GM12865 (cell line): ENCODE measurements at places on chromosomes 6 and 20.
A peak's percentile ranks its signal among the peaks of the same experiment; 100 is the strongest.

DNA sequence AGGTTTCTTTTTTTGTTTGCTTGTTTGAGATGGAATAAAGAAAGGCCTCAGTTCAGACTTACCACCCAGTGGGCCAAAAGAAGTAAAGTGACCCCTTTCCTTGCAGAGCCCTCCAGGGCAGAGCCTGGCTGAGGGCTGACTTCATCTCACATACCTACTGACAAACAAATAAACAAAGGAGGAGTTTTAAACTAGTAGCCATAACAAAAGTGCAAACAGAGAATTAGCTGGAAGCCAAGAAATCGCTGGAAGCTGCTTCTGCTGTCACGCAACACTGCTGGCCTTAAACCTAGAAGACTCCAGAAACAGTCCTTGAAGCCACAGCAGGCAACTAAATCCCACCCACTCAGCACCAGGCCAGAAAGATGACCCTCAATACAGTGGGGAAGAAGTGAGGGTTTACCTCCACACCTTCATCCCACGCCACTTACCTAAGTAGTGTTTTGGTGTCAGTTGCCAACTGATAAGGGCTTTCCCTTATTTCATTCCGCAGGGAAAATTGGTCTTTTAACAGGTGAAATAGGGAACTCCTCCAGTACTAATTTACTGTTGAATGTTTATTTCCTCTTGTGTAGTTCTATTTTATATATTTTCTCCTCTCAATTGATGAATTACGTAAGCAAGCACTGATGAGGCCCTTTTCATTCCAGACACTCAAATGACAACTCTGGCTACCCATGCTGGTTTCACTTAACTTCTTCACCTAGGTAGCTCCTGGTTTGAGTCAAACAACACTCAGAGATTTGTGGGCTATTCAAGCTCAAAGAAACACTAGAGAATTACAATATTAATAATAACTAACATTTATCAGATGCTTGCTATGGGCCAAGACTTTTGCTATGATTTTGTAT lies 46.2 kb downstream of the EDN1 start:
- DNase-seq: peak; percentile 73

- peak; percentile 16 for DNase-seq
These were observed 468.9 kb downstream of the PKHD1 start for GRCh38 chr6:51618563-51618962.

- no peak for DNase-seq
These were observed 123.9 kb downstream of the MAFB start for GRCh38 chr20:40565001-40565681.

DNA sequence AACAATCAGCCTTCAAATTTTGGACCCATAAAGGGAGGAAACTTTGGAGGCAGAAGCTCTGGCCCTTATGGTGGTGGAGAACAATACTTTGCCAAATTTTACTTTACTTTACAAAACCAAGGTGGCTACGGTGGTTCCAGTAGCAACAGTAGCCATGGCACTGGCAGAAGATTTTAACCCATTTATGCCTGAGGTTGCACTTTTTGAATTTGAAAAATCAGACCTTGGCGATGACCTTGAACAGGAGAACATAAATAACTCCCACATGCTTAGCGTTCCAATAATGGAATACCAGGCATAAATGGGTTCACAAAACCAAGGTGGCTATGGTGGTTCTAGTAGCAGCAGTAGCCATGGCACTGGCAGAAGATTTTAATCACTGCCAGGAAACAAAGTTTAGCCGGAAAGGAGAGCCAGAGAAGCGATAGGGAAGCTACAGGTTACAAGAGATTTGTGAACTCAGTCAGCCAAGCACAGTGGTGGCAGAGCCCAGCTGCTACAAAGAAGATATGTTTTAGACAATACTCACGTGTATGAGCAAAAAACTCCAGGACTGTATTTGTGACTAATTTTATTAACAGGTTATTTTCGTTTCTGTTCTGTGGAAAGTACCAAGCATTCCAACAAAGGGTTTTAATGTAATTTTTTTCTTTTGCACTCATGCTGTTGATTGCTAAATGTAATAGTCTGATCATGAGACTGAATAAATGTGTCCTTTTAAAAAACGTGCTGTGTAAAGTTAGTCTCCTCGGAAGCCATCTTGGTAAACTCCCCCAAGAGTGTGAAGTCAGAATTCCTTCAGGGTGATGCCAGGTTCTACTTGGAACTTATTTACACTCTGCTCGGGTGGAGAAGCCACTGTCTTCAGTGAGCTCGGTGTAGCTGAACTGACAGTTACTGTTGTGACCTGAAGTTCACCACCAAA lies 6.7 kb downstream of the SFT2D1 start:
- DNase-seq: peak; percentile 84

GRCh38 chr6:24205020-24205492 lies 79.0 kb downstream of the NRSN1 start:
- peak; percentile 44 for DNase-seq

DNA sequence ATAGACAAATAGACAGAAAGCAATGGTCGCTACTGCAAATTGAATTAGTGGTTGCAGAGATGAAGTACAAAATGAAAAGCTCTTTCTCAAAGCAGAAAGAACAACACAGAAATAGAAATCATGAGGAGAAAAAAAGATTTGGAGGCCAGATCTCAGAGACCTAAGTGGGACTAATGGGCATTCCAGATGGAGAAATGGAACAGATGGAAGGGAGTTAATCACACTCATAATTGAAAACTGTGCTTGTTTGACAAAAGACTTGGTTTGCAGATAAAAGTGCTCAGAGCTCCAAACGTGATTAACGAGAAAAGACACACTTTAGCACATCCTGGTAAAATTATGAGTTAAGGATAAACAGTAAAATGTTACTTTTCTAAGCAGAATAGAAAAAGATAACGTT lies 58.1 kb upstream of the SNRPB2 start:
- no peak for DNase-seq

DNA sequence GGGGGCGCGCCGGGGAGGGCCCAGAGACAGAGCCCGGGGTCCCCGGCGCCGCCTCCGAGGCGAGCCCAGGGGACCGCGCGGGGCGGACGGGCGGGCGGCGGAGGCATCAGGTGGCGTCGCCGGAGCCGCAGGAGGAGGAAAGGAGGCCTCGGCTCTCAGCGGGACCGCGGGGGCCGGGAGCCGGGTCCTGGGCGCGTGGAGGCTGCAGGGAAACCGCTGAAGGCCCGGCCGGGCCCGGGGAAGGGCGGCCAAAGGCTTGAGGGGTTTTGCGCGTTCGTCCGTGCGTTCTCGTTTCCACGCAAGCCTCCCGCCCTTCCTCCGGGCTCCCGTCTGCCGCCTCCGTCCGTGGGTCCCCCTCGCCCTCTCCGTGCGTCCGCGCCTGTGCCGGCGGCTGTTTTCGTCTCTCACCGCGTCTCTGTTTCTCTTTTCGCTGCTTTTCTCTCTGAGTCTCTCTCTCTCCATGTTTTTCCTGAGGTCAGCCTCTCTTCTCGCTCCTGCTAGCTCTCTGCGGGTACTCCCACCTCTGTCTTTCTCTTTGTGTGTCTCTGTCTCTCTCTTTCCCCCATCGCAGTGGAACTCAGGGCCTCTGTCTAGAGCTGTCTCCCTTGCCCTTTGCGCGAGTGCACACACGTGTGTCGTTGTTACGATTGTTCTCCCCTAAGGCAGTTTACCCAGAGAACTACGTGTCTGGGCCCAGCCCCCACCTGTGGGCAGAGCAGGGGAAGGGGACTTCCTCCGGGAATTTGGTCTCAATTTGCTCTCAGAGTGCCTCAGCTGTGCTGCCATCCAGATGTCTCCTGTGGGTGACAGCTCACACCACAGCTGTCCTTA lies 2.1 kb downstream of the IRF4 start:
- DNase-seq: peak; percentile 58

DNA sequence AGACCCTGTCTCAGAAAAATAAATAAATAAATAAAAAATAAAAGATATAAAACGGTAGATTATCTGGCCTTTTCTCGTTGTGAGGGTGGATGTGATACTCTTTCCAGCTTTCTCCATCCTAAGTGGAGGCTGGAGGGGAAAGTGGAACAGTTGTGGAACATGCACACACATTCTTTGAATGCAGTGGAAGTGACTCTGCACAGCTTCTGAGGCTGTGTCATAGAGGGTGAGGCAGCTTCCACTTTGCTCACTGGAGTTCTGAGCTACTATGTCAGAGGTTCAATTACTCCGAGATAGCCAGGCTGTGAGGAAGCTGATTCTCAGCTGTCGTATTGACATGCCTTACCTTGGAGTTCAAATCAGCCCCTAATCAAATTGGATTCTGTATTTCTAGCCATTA lies 82.2 kb downstream of the CHMP4B start:
- no peak for DNase-seq

DNA sequence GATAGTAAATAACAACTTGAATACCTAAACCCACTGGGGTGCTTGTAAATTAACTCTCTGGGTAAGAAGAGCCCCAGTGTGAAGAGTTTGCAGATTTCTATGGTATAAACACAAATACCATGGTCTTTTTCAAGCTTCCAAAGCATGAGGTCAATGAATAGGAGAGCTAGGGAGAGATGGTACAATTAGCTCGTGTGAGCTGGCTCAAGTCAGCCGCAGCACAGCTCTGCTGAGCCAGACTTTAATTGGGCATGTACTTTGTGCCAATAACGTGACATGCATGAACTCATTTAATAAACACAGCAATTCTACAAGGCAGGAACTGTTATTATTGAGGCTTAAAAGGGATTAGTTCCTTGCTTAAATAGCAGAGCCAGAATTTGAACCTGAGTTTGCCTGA lies 684.2 kb downstream of the KIF16B start:
- DNase-seq: no peak

DNA sequence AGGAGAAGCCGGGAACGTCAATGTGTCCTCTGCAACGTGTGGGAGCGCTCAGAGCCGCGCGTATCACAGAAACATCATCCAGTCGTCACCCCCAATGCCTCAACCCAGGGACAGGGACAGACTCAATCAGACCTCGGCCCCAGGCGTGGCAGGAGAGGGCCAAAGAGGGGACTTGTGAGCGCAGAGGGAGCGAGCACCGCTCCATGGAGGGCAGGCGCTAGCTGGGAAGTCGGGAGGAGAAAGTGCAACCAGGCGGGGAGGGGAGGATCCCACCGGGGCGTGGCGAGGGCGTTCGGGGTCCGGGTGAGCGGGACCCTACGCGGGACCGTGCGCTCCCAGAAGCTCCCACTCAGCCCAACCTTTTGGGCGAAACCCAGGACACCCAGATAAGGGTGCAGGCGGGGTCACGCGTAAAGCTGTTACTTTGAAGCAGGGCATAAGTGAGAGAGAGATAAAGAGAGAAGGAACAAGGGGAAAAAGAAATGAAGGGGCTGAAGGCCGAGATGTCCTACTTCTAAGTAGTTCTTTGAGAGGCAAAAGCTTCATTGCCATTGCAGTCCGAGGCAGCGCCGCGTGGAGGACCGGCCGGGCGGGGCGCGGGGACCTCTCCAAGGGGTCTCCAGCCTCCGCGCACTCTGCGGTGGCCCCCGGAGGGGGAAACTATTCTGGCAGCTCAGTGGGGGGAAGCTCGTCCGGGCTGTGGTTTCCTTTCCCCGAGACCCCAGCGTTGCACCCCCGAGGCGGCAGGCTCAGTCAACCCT lies 862 bp upstream of the SOBP start:
- peak; percentile 9 for DNase-seq

- DNase-seq: peak; percentile 94
These were observed at the start of gene TNF for GRCh38 chr6:31575335-31575901. TNF (plus strand) TSS chr6:31575565; CDS start chr6:31575742, 177 bp downstream.

GRCh38 chr20:42701948-42702347 lies 487.8 kb downstream of the PTPRT start:
- DNase-seq: no peak

- no peak for DNase-seq
These were observed 70.2 kb upstream of the PRND start for GRCh38 chr20:4651536-4651935.

DNA sequence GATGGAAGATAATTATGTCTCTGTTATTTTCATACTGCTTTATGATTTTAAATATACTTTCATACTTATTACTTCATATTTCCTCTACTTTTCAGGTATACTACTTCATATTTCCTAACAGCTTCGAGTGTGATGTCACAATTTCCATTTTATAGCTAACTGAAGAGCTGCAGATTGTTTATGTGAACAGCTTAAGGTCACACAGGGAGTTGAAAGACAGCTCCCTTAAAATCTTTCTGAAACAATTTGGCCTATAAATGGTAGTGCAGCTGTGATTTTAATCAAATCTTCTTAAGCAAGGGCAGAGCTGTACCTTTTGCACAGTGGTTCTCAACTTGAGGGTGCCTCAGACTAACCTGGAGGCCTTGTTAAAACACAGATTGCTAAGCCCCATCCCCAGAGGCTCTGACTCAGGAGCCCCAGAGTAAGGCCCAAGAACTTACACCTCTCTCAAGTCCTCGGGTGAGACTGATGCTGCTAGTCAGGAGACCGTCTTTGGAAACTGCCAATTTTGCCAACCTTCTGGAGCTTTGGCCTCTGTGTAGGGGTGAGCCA lies 347.0 kb upstream of the HSF2 start:
- no peak for DNase-seq

- DNase-seq: no peak
These were observed 159.8 kb downstream of the CLIC5 start for GRCh38 chr6:45855642-45856394.

GRCh38 chr6:144447472-144447871 lies 162.3 kb downstream of the UTRN start:
- DNase-seq: no peak

- DNase-seq: peak; percentile 14
These were observed 412.8 kb upstream of the NRSN1 start for GRCh38 chr6:23713211-23713610.

DNA sequence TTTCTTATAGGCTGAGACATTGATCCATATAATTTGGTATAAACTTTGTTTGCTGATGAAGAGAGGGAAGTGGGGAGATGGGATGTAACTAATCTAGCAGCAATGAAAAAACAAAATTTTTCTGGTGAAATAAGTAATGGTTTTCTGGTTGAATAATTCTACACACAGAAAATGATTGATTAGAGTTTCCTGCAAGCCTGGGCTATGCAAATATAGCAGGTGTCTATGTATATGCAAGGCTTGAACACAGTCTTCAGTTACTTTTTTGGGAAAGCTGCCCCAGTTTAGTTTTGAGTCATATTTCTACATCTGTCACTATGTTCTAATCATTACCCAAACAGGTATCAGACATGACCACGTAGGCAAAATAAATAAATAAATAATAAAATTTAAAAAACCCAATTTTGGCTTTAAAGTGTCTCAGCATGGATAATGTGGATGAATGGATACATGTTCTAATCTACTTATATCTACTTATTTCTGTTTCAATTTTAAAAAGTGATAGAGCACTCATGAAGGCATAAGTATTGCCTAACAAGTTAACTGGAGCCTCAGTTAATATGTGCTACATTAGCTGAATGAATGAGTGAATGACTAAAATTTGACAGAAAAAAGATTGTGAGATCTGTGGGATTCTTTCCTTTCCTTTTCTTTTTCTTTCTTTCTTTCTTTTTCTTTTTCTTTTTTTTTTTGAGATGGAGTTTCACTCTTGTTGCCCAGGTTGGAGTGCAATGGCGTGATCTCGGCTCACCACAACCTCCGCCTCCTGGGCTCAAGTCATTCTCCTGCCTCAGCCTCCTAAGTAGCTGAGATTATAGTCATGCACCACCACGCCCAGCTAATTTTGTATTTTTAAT lies 37.2 kb upstream of the TFB1M start:
- DNase-seq: peak; percentile 94

- no peak for DNase-seq
These were observed 6.2 kb upstream of the FGD2 start for GRCh38 chr6:36999061-36999750.

GRCh38 chr6:84618046-84618752 lies 146.2 kb downstream of the TBX18 start:
- no peak for DNase-seq
